CMK (cell line): ENCODE measurements at places on chromosomes 7 and 10.

DNA sequence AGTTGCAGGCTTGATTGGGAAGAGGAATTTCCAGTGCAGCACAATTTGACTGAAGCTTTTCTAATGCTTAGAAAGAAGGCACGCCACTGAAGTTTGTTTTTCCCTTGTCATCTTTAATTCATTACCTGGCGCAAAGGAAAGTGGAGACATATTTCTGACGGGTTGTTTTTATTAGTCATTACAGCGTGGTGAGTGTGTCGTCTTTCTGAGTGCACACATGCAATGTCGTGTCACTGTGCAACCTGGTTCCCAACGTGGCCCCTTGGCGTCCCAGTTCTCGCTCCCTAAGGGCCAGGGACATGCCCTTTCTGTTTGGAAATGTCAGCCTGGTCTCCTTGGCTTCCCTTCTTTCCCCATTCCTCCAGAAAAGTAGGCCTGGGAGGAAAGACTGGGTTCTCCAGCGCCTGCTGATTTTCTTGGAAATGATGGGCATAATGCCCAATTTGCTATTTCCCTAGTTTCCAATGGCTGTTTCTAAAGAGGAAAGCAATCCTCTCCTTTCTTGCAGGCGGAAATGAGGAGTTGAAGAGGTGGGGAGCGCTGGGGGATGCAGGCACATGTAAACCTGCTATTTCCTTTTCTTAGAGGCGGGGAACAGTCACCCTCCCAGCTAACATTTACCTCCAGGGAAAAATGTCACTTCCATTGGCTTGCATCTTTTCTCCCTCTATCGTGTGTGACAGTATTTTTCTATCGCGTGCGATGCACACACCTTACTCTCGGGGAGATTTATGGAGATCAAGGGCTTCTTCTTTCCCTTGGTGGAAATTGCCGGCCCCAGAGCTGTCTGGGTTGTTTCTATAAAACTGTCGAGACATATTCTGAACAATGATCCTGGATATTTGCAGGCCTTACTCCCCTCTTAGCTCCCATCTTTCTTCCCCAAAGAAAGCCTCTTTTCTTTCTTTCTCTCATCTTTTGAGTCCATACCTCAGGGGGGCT, 249.8 kb downstream of the ARHGAP12 start:
- no peak for DNase-seq

- DNase-seq = no peak
Measured at GRCh38 chr10:62112300-62112699, 156.3 kb downstream of the RTKN2 start.

DNA sequence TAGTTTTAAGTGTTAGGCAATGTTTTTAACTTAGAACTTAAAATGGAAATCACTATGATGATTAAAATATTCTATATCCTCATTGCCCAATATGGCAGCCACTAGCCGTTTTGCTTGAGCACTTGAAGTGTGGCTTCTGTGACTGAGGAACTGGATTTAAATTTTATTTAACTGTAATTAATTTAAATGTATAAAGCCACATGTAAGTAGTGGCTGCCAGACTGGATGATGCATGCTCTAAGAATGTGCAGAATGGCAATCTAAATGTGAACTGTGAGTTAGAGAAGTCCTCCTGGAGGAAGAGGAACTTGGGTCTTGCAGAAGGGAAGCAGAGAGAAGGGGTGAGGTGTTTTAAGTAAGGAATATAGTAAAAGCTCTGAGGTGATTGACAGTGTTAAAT, 451.4 kb downstream of the SUGCT start:
- DNase-seq = no peak

GRCh38 chr10:43403911-43404703, 4.9 kb downstream of the HNRNPF start:
- DNase-seq = no peak

- DNase-seq = peak; percentile 8
Measured at GRCh38 chr10:44386546-44387052, 1.7 kb upstream of the CXCL12 start.

DNA sequence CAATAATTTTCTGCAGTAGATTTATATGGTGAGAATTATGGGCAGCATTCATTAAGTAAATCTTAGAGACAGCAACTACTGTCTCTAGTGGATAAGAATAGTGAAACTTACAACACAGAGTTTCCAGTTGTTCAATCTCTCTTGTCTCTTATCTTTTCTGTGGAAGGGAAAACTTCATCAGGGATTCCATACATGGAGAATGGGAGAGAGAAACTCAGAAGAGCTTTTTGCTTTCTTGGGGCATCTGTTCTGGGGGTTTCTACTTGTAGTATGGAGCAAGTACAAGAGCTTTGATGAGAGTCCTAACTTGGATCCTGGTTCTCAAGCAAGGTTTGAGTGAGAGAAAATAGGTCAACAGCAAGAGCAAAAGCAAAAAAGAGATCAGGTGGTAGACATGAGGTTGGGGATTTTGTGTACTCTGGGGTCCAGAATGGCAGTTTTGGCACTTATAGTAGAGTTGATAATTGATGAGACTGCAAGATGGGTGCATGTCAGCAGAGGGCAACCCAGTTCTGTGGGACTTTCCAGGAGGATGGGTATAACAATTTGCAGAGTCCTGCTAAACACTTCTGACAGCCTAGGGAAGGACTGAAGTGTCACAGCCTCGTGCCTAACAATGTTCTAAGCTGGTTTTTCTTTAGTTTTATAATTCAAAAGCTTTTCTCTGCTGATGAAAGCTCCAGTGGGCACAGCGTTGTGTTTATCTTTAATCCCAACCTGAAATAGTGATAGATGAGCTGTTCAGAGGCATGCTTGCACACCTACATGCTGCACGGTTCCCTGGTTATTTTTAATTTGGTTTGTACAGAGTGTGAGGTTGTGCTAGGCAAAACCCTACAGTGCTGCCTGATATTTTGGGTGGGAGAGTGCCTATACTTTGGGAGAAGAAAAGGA, 32.0 kb upstream of the STRIP2 start:
- DNase-seq = no peak

DNA sequence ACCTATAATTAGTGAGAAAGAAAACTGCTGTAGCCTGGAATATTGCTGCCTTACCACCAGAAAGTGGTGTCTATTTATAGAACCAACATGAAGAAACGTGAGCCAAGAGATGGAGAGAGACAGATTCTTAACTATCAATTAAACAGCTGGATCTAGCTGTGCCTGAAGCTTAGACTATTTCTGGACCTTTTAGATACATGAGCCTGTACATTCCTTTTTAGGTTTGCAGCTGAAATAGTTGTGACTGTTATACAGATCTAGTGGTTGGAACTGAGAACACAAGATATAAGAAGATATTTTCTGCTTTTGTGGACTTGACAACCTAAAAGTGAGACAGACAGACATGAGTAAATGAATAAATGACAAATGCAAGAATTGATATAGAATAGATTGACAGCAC, 73.4 kb downstream of the CDK14 start:
- no peak for DNase-seq

DNA sequence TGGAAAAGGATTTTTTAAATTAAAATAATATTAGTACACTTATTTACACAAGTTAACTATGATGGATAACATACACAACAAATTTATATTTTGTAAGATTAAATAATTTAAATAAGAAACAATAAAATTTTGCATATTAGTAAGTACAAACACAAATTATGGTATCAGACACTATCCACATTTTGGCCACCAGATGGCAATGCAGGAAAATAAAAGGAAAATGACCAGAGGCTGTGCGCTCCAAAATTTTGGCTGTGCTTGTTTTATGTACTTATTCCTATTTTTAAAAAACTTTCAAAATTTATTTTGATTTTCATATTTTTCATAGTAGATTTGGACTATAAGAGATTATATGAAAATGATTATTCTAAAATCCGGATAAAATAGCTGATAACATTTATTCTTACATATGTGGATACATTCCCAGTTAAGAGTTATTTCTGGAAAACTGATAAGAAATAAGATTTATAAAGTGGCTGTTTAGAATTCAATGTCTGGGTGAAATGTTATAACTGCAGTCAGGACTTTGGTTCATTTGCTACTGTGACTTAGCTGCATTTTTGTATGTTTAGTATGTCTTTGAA, 274.7 kb upstream of the HGF start:
- DNase-seq = no peak

GRCh38 chr10:24857031-24857725, 95.2 kb downstream of the PRTFDC1 start:
- DNase-seq = no peak

- DNase-seq = no peak
Measured at GRCh38 chr10:112955582-112956421, 5.8 kb downstream of the TCF7L2 start.

DNA sequence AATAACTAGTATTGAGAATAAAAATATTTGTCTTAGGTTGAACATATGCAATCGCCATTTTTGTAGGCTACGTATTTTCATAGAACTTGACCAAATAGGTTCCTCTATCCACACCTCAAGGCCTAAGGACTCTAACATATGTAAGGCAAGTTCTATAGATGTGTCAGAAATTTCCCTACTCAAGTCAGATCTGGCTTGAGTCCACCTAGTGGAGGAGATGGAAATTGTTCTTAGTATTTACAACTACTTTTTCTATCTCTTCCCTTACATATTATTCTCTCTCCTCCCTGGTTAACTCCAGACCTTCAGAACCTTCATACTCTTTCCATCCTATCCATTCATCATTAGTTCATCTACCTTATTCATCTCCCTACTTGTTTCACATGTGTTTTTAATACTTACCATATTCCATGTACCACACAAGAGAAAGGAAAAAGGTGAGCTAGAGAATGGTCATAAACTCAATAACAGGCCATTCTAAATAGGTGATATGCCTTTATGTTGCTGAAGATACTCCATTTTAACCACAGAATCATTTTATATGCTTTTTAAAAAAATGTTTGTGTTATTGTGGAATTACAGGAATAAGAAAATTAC, 174.5 kb upstream of the HDAC9 start:
- DNase-seq = no peak

DNA sequence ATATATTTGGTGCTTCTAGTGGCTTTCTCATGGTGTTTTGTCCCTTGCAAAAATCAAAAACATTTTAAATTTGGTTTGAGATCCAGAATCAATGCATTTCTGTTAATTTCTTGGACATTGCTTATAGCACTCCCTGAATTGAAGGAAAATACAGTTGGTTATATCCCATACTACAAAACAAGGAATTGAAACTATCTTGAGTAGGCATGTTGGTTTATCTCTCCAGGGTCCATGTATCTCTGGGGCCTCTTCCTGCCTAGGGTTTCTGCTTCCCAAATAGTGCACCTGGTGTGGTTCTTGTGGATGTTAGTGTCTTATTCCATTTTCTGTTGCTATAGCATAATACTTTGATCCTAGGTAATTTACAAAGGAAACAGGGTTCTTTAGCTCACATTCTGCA, 212.4 kb downstream of the CAMK1D start:
- DNase-seq = no peak

- DNase-seq = no peak
Measured at GRCh38 chr10:124955243-124955642, 13.3 kb downstream of the ZRANB1 start.

DNA sequence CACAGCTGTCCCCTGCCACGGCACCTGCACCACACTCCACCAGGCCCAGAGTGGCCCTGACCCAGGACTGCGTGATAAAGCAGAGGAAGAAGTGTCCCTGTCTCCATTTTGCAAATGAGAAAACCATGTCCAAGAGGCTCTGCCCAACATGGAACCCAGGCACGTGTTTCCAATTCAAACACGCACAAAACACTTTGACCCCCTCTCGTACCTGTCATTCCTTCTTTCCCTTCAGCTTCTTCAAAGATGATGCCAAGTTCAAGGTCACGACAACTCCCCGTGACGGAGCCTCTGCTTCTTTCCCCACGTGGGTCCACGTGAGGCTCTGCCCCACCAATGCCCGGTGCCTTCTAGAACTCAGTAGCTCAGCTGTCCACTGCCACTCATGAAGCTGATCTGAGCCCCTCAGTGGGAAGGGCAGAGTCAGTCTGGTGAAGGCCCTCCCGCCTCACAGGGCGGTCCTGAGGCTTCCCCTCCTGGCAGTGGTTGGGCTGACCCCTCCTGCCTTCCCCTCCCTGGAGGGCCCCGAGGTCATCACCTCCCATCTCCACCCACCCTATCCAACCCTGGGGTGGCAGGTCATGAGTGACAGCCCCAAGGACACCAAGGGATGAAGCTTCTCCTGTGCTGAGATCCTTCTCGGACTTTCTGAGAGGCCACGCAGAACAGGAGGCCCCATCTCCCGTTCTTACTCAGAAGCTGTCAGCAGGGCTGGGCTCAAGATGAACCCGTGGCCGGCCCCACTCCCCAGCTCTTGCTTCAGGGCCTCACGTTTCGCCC, 19.0 kb downstream of the CALML5 start:
- DNase-seq = no peak

- no peak for DNase-seq
Measured at GRCh38 chr10:59179068-59179467, 2.6 kb downstream of the PHYHIPL start.

DNA sequence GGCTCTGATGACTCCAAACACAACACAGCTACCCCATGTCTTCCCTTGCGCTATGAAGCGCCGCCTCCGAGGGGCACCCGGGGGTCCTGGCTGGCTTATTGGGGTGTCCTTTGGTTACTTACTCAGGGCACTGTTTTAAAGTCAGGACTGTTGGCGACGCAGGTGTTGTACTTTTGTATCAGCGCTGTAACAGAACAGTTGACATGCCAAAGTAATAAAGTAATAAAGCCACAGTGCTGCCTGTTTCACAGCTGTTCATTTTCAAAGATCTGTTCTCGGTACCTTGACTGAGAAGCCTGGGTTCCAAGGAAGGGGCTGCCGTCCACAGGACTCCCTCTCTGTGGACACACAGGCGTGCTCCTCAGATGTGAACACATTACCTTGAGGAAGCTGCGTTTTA, 64.1 kb downstream of the WDR37 start:
- no peak for DNase-seq

DNA sequence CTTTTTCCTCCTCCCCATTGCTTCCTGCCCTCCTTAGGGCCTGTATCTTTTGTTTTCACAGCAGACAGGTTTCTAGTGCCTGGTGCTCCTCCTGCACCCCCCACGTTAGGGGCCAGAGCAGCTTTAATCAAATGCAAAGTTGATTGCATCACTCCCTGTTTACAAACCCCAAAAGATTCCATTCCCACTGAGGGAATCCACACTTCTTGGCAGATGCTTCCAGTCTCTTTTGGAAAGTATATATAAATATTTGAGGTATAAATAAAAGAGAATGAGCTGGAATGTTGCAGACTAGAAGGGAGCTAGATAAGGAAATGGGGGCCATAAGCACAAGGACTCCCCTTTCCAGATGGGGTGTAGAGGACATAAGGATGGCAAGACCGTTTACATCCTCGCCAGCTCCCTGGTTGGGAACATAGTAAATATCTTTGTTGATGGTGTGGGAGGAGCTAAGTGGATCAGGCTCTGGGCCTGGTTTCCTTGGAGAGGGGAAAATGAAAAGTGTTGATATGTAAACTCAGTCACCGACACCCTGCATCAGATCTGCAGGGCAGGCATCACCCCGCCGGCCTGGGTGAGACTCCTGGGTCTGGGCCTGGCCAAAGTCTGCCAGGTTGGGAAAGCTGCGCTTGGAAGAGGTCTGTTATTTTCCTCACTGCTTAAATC, 6.2 kb downstream of the RARRES2 start:
- no peak for DNase-seq

GRCh38 chr7:158976468-158976848, 120.1 kb downstream of the DYNC2I1 start:
- peak; percentile 54 for DNase-seq

DNA sequence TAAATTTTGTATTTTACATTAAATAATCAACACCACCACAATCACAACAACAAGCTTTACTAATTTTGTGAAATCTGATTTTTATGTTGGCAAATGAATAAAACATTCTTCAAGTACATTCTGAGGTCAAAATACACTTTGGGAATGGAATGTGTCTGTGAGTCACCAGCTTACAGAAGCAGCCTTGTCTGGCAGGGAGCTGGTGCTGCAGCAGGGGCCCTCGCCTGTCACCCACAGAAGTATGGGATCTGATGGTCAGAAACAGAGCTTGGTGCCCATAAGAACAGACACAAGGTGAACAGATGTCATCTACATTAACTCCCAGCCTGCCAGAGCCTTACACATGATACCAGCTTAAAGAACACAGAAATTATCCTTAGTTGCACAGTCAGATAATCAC, 496.9 kb downstream of the CCSER2 start:
- DNase-seq = no peak
